ENCODE measurements at places on chromosomes 3 and 15.

DNA sequence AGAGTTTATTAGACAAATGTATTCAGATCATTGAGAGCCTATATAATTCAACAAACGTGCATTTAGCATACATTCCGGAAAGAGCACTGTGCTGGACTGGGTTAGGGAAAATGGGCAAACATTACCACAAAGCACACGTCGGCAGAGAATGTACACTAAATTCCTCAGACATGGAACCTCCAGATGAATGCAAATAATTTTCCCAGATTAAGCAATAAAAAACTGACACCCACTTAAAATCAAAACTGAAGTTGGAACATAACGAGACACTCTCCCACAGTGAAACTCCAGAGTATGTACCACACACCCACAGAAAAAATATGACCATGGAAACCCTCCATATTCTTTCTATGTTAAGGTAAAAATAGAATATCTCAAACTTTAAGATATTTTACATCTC lies 4.8 kb downstream of the SECISBP2L start:
- no peak for DNase-seq

DNA sequence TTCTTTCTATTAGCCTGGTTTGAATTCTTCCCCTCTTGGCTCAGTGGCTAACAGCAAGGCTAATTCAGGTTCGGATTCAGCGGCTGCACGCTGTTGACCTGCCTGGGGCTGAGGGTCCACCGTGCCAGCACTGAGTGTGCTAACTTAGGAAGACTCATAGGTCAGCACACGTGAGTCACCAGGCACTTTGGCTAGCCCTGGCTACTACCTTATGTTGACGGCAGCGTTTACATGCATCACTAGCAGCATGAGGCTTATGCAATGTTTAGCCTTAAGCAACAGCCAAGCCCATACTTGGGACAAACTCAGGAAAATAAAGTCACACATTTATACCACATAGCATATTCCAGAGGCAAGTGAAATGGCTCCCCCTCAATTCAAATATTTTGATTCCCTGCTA lies 137.7 kb downstream of the RAB11A start:
- DNase-seq, result no peak

- peak; percentile 20 for DNase-seq
Measured at GRCh38 chr3:33718595-33718907, 497 bp upstream of the CLASP2 start.

DNA sequence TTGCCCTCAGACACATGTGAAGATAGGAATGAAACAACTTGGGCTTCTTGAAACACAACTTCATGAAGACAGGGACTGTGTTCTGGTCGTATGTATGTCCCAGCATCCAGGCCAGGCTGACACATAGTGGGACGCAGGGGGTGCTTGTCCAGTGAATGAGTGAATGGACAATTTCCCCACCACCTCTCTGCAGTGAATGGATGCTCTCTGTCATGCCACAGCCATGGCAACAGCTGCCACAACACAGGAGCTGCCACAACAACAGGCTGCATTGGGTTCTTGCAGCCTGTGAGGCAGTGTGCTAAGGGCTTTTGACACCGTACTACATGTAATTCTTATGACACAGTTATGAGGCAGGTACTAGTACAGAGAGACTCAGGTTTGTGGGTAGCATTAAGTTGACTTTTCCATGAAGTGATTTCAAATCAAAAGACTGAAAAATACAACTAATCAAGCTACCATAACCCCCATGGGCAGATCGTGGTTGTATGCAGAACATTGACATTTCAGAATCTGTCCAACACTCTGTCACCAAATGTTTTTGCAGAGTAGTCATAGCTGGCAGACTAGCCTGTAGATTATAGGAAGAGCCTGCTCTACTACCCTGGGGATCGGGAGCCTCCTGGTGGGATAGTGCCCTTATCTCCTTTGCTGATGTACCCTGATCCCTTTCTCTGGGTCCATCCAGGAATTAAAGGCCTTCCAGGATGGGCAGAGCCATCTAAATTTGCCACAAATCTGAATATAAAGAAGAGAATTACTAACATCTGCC lies 40.8 kb downstream of the CLSTN2 start:
- DNase-seq, result peak; percentile 80

DNA sequence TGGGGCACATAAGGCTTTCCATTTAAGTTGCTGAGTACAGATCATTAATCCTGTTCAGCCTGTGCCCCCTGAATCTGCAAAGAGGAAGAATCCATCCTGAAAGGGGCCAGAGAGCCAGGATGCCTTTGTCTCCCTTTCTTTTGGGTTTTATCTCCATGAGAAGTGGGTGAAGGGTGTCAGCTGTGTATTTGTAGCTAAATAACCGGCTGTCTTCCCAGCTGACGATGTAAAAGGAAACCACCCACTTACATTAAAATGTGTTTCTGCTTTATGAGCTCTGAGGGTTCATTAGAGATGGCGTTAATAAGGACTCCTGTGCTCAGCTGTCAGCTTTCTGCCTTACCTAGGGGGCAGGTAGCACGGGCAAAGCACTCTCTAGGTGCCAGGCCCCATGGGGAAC lies 83.4 kb downstream of the SLCO3A1 start:
- peak; percentile 95 for DNase-seq

- peak; percentile 98 for DNase-seq
Measured at GRCh38 chr15:86002444-86002843, 77.2 kb upstream of the AGBL1 start.

DNA sequence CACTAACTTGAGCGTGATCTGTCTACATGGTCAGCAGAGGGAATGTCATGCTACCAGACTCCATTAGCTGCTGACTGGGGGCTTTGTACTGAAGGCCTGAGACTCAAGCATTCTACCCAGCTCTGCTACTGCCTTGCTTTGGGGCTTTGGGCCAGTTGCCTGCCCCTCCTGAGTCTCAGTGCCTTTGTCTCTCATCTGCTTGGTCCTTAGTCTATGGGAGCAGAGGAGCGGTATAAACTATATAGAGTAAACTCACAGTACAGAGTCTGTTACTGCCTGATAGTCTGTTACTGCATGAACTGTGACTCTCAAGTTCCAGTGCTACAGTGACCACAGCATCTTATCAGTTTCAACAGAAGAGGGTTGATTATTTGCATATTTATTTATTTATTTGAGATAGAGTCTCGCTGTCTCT lies 38.5 kb upstream of the C15orf39 start:
- no peak for DNase-seq

- DNase-seq, result no peak
Measured at GRCh38 chr15:89799011-89799911, 15.4 kb downstream of the ANPEP start.

DNA sequence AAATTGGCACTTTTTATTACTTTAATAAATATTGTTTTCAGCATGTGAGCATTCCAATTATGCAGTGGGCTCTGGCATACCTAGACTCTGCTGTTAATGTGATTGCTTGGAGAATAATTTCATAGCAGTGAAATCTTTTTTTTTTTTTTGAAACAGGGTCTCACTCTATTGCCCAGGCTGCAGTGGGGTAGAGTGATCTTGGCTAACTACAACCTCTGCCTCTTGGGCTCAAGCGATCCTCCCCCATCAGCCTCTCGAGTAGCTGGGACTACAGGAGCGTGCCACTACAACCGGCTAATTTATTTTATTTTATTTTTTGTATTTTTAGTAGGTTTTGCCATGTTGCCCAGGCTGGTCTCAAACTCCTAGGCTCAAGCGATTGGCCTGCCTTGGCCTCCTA lies 14.6 kb upstream of the CORO2B start:
- no peak for DNase-seq

GRCh38 chr3:100744671-100745070 lies 35.4 kb downstream of the TFG start:
- no peak for DNase-seq

- DNase-seq, result no peak
Measured at GRCh38 chr3:69129531-69129930, 7.1 kb upstream of the LMOD3 start.

GRCh38 chr3:17092583-17092933 lies 207.8 kb downstream of the PLCL2 start:
- no peak for DNase-seq

DNA sequence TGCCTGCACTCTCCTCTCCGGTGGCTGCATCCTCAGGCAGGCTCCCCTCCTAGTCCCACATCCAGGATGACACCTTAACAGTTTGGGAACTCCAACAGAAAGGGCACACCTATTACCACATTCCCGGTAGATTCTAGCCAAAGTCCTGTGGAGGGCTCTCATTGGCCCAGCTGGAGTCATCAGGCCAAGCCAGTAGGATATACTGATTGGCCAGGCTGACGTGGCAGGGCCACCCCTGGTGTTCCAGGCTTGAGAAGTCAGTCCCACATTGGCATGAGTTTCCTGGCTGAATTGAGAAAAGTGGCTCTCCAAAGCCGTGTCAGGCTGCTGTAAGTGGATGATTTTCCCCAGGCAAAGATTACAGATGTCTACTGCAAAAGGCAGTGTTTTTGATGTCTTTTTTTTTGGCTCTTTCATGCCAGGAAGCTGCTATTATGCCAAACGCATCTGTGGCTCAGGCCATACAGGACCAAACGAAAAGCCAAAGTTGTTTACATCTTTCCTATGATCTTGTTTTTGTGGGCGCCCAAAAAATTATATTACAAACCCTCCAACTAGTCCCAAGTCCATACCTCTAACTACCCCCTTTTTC lies 6.6 kb upstream of the BLM start:
- no peak for DNase-seq

DNA sequence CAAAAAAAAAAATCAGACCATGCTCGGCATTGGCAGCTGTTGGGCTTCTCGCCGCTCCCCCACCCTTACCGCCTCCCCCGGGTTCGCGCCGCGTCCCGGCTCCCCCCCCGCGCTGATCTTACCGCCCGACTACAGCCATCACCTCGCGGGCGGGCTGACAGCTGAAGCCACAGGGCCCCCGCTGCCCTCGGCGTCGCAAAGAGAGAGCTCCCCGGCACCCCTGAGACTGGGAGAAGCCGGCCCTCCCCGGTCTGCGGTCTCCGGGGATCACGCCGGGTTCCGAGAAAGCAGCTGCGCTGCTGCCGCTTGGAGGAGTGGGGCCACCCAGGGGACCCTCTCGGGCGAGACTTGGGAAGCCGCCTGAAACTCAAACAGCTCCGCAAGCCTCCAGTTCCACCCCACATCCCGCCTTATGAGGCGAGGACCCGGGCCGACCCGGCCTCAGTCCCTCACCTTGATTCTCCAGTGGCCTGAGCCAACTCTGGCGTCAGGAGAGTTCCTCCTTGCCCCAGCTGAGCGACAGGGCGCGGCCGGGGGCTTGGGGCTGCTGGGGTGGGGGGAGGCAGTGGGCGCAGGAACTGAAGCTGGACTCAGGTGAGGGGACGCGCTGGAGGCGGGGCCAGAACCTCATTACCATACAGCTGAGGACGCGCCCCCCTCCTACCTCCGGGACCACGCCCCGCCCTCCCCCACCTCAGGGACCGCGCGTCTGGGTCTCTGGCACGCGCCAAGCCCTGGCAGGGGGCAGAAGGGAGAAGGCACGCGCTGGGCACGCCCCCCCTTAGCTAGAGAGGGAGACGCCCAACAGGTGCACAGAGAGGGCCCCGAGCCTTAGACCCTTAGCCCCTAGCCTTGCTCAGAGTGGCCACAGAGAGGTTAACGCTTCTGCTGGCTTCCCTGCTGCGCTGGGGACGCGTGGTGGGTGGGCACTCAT lies 1.0 kb upstream of the DLL4 start:
- DNase-seq, result peak; percentile 87

GRCh38 chr3:141710888-141711616 lies 27.0 kb upstream of the RNF7 start:
- DNase-seq, result no peak

- DNase-seq, result peak; percentile 84
Measured at GRCh38 chr15:71780115-71780976, 30.0 kb upstream of the NR2E3 start.

GRCh38 chr3:150527464-150528255 lies 18.6 kb downstream of the SERP1 start:
- DNase-seq, result no peak

DNA sequence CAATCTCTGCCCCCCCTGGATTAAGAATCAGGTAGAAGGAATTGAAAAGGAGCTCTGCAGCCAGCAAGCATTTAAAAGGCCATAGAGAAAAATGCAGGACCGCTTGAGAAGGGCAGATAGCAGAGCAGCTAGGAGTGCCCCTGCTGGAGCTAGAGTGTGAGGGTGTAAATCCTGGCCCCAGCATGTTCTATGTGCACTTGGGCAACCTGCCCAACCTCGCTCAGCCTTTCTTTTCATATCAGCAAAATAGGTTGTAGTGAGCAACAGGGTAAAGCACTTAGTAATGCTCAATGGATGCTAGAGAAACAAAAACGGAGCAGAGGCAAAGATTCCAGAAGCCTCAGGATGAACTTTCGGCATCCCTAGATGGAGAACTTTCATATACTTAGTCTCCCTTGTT lies 25.0 kb upstream of the THBS1 start:
- DNase-seq, result peak; percentile 75

DNA sequence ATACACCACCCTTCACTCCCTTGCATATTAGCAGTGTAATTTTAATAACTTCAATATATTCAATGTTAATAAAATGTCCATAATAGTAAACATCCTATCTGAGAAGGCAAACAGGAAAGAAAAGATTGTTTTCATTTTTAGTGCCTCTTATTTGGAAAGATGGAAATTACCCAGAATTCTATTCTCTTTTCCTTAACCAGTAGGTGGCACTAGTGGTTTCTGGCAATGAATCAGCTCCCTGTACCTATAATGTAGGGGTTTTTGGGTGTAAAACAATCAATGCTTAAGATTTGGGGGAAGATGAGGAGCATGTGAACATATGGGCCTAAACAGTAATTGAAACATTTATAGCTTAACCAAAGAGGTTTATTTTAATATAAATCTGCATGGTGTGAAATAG lies 5.7 kb upstream of the SEMA6D start:
- DNase-seq, result peak; percentile 16

GRCh38 chr3:152097770-152098169 lies 171.0 kb upstream of the MBNL1 start:
- DNase-seq, result no peak

DNA sequence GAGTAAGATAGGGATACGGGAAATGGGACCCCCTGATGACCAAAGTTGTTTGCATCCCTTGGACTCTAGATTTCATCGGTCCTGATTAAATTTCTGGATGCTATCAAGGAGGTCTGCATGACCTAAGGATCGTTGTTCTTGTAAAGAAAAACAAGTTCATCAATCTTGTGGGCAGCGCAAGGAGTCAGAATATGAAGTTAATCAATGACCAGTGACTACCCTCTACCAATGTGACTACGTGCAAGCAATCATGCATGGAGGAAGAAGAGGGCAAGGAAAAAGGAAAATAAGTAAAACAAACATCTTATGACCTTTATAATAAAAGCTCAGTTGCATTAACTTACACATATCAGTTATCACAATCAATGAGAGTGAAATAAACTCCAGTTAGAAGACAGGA lies 139.7 kb downstream of the RTP4 start:
- no peak for DNase-seq

GRCh38 chr3:73540969-73541740 lies 83.6 kb downstream of the PDZRN3 start:
- DNase-seq, result no peak

GRCh38 chr3:129104051-129104450 lies 17.6 kb downstream of the RAB43 start:
- no peak for DNase-seq

GRCh38 chr3:133891662-133892378 lies 3.9 kb downstream of the RAB6B start:
- DNase-seq, result peak; percentile 49

DNA sequence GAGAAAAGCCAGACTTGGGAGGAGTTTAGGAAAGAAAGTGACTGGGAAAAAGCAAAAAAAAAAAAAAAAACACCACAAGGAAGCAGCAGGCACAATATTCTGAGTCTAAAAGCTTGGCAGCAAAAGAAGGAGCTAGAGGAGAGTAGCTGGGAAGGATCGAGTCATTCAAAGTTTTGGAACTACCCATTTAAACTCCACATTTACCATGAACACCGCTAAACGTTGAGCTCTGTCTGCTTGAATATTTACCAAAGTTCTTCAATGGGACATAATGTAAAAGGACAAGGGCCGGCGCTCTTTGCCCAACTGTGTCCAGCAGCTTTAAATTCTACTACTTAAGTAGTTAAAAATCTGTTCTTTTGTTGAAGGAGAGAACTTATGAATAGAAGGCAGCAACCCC lies 481.9 kb downstream of the FOXP1 start:
- DNase-seq, result no peak

All from NCI-H2171 treated with DMSO at 0.1 percent for 48 hours (cell line).